ENCODE measurements at places on chromosomes 4 and X.

DNA sequence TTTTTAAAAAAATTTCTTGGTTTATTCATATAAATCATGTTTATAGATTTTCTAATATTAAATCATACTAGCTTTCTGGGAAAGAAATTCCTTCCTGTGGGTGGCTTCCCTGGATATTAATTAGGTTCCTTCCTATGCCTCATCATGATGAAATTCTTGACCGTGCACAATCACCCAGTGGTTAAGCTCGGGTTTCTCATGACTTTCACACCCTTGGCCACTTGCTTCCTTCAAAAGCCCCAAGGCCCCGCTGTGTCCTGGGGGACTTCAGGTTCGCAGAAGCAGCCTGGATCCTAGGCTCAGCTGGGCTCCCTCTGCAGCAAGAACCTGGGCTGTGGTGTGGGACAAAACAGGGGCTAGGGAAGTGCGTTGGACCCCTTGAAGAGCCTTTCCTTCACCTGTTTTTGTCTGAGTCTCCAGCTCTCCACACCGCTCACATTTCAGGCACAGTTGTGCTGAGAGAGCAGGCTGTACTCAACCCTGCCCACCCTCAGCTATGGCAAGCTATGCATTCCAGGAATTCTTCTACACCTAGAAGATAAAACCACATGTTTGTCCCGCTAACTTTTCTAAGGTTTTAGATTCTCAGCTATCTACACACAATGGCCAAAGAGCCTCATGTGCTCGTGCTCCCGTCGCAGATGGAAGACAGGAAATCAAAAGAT is 48.9 kb upstream of the TMSB15B start:
- no peak for DNase-seq

GRCh38 chr4:2365054-2365912 is 53.2 kb downstream of the ZFYVE28 start:
- no peak for DNase-seq

- DNase-seq = peak; percentile 89
These were observed 76.3 kb upstream of the TRIM2 start for GRCh38 chr4:153127760-153128494.

GRCh38 chrX:39969099-39969818 is 128.5 kb downstream of the BCOR start:
- DNase-seq = peak; percentile 82

GRCh38 chr4:25070545-25070944 is 39.8 kb upstream of the LGI2 start:
- no peak for DNase-seq

DNA sequence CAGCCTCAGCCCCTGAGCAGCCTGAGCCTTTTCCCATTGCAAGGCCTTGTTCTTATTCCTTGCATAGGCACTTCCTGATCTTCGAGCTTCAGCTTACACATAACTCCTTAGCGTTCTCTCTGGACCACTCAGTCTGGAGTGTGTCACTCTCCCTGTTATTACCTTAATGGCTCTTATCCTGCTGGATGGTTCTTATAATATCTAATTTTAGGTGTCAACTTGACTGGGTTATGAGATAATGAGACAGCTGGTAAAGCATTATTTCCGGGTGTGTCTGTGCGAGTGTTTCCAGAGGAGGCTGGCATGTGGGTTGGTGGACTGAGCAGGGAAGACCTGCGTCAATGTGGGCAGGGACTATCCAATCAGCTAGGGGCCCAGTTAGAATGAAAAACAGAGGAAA is 75.7 kb downstream of the HAUS3 start:
- no peak for DNase-seq

- no peak for DNase-seq
These were observed 27.4 kb downstream of the CENPU start for GRCh38 chr4:184706453-184706852.

GRCh38 chr4:2126309-2127043 is 67.3 kb downstream of the NAT8L start:
- DNase-seq = no peak

GRCh38 chr4:30537456-30537855 is 182.7 kb upstream of the PCDH7 start:
- no peak for DNase-seq

DNA sequence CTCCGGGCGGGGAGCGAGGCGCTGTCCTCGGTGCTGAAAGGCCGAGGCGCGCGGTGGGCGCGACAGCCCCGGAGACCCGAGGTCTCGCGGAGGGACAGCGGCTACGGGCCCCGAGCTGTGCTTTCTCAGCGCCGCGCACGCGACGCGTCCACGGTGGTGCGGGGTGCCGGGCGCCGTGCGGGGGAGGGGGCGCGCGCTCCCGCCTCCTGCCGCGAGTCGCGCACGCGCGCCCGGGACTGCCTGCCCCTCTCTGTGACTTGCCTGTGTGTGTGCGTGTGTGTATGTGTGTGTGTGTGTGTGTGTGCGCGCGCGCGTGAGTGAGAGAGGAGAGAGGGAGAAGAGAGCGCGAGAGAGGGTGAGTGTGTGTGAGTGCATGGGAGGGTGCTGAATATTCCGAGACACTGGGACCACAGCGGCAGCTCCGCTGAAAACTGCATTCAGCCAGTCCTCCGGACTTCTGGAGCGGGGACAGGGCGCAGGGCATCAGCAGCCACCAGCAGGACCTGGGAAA is at the start of gene GRIA2:
TSS of gene GRIA2 (plus strand) at position 358 of the 511 bp plus-strand sequence. CDS start 315 bp downstream, outside the sequence.
- peak; percentile 11 for DNase-seq

GRCh38 chr4:174096456-174096855 is 187.0 kb downstream of the FBXO8 start:
- DNase-seq = no peak

- DNase-seq = no peak
These were observed 201.3 kb downstream of the HS6ST2 start for GRCh38 chrX:132757066-132757623.

DNA sequence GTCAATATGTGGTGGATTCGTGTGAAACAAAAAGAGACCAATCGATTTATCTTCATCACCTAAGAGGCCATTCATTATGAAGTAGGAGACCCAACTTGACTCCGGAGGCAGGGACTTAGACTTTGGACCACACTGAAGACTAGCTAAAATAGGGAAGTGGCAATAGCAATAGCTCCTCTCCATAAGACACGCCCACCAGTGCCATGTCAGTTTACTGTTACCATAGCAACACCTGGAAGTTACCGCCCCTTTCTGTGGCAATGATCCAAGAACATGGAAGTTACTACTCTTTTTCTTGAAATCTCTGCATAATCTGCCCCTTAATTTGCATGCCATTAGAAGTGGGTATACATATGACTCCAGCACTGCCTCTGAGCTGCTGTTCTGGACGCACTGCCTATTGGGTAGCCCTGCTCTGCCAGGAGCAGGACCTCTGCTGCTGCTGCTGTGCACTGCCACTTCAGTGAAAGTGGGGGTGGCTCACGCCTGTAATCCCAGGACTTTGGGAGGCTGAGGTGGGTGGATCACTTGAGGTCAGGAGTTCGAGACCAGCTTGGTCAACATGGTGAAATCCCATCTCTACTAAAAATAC is 163.2 kb downstream of the PRKX start:
- DNase-seq = no peak

GRCh38 chr4:98446499-98447375 is 185.6 kb downstream of the RAP1GDS1 start:
- DNase-seq = no peak

DNA sequence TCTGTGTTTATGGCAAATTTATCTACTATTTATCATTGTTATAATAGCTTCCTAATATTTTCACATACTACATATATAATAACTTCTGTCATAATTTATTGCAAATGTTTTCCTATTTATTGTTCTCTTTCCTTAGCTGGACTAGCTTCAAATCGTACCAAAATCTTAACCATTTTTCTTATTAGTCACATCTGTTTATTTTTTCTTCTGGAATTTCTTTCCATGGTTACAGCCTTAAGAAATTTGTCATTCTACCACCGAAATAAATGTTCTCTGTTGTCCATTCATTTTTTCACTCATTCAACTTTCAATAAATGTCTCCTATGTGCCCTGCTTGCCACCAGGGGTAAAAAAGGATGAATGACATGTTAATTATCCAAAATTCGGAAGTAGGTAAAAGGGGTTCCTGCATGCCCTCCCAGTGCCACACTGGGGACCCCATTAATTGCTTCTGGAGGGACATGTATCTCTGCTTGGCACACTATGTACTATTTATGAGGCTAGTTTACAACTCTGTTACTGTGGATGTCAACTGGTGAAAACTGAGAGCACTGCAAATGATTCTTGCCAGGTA is 182.1 kb downstream of the SH3KBP1 start:
- no peak for DNase-seq

DNA sequence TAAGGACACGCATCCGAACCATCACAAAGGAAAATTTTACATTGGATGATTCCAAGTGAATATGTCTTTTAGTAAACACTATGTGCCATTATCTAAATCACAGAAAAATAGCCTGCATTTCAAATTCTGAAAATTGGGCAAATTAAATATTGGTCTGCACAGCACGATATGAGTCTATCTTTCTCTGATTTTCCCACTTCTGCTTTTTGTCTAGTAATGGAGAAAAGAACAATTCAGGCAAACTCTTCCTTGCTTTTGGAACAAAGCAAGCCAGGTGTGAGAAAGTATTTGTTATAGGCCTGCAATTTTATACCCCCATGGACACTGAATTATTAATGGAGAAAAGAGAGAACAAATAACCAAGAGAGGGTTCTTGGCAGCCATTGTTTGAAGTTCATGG is 97.8 kb downstream of the ZNF827 start:
- no peak for DNase-seq

DNA sequence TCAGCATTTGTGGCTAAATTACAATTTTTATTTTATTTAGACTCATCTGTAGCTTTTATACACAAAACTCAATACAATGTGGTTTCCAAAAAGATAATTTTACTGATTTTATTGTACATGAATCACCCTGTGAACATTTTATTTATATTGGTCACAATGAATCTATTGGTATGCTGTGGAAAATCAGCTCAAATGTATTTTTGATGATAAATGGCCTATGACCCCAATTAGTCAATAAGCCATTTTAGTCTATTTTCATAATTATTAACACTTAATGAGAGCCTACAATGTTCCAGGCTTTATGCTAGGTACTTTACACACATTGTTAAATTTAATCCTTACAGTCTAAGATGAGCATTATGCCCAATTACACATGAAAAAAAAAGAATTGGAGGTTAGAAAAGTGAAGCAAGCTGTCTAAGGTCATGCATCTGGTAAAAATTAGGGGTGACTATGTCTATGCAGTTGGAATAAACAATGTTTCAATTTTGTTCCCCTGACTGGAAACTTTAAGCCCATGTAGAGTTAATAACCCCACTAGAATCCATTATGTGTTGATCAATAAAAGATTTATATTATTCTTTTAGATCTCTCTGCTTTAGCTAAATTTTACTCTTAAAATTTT is 344.7 kb downstream of the PABPC4L start:
- DNase-seq = no peak

DNA sequence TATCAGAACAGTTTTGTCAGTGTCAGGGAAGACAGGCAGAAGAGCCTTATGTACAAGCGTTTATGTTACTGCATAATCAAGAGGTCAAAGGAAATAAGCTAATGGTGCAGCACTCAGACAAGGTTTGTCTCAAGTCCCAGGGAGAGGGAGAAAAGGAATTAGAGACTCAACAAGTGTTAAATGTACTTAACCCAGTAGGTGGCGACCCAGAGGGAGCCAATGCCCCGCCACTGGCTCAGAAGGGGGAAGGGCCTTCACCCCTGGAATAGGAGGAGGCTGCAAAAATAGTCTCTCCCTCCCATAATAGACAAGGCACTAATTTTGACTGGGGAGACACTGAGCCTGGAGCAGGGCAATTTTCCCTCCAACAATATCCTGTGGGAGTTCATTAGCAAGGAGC is 14.1 kb upstream of the PAPSS1 start:
- DNase-seq = no peak

DNA sequence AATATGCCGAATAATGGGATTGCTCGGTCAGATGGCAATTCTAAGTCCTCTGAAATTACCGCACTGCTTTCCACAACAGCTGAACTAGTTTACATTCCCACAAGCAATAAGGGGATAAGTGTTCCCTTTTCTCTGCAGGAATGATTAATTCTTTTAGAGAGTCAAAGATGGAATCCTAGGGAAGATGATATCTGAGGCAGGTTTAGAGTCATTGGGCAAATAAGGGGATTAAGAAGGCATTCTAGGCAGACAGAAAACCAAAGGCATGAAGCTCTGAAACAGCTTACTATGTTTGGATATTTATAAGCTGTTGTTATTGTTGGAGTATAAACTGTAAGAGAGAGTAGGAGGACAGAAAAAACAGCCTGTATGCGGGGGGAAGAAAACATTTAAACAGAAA is 85.7 kb downstream of the TET2 start:
- DNase-seq = no peak

DNA sequence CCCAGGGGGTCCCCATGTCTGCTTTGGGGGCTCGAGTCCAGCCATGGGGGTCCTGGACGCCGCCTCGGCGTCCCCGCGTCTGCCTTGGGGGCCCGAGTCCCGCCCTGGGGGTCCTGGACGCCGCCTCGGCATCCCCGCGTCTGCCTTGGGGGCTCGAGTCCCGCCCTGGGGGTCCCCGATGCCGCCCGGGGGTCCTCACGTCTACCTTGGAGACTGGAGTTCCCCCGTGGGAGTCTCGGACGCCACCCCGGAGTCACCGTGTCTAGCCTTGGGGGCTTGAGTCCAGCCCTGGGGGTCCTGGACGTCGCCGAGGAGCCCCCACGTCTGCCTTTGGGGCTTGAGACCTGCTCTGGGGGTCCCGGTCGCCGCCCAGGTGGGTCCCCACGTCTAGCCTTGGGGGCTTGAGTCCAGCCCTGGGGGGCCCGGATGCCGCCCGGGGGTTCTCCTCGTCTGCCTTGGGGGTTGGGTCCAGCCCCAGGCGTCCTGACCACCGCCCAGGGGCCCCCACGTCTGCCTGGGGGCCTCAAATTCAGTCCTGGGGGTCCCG is 1.1 kb upstream of the GTPBP6 start:
- no peak for DNase-seq

DNA sequence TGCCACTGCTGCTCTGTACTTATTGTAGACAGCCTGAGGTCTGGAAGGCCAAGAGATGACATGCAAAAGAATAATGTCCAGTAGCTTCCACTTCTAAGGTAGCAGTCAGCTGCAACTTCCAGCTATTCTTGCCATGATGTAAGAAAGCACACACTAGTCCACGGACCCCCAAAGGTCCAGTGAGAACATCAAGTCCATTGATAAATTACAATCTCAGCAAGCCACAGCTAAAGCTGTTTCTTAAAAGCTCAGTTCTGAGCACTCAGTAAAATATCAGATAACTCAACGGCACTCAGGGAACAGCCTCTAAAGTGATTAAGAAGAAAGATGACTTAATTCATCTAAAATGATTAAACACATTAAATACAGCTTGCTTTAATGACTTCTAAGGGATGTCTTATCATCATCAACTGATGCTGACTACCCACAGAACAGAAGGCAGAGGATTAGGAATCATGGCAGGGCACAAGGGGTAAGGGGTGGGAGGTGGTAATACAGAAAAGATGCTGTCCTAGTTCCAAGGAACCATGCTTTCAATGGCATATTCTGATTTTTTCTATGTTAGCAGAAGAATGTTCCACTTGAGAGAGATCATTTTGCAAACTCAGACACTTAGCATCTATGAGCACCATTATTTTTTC is 99.1 kb upstream of the CBR4 start:
- no peak for DNase-seq

DNA sequence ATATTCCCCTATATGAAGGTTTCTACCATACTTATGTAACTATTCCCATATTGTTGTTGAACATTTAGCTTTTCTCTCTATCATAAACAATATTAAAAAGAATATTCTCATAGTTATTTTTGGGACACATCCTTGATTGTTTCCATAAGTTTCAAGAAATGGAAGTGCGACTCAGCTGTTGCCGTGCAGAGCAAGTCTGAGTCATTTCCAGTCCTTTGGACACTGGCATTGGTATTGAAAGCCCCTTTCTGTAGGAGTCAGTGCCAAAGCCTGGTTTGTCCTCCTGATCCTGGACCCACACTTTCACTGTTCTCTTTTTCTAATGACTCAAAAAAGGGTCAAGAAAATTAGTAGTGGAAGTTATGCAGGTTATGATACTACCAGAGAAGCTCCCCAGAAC is 108.3 kb upstream of the DIAPH2 start:
- DNase-seq = no peak

Data from NCI-H1092 (cell line).